Astrocyte (in vitro differentiated cells and primary cell): ENCODE measurements at places on chromosomes 4 and X. TPM values are rescaled to one million over a fixed set of nuclear protein-coding genes. Genes with fewer than 3 reads are reported as not detected.

MGAT4D gene
- not detected in 2 replicates for total RNA-seq

GRCh38 chrX:2819345-2820135 is 9.2 kb upstream of the GYG2 start:
- H3K4me1 ChIP-seq: no peaks in the 10 kb centered on the region
- DNase-seq: no peak
- H3K27me3 ChIP-seq: no peaks in the 10 kb centered on the region

CRMP1 gene
- total RNA-seq: 59.6 and 67.4 TPM in 2 replicates

DNA sequence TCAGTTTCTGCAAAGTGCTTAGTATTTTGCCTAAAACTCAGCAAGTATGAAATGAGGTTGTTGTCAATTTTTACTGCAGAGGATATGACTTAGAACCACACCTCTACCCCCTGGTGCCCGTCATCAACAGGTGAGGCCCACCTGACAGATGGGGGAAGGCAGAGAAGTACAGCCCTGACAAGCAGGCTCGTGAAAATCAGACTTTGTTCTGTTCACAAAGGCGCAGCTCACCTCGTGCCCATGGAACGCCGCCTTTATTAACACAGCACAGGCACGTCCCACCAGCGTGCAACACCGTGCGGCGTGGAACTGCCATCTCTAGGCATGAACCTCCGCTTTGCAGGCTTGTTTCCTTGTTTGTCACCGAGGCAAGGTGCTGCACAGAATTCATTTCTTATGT is 13.3 kb downstream of the CYP4V2 start:
- H3K4me1 ChIP-seq: no peaks in the 10 kb centered on the region
- no peaks in the 10 kb centered on the region for H3K36me3 ChIP-seq
- DNase-seq: no peak

DNA sequence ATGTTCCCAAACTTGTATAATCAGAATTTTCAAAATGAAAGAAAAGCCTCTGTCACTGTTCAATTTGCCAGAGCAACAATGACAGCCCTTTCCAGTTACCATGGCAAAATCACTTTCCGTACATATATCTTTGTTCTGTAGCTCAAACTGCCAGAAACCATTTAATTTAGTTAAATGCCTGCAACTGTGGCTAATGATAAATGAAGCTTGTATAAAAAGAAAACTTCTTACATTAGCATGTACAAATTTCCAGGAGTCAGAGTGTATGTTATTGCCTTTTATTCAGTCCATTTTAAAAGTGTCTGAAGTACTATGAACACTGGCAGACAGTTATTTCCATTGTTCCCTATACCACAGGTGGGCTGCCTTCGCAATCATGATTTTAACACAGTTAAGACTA is 30.3 kb downstream of the ARAP2 start:
- H3K27me3 ChIP-seq: no peaks in the 10 kb centered on the region
- H3K4me3 ChIP-seq: no peak overlapping the region
- DNase-seq: no peak
- no peak overlapping the region for H3K27ac ChIP-seq

DNA sequence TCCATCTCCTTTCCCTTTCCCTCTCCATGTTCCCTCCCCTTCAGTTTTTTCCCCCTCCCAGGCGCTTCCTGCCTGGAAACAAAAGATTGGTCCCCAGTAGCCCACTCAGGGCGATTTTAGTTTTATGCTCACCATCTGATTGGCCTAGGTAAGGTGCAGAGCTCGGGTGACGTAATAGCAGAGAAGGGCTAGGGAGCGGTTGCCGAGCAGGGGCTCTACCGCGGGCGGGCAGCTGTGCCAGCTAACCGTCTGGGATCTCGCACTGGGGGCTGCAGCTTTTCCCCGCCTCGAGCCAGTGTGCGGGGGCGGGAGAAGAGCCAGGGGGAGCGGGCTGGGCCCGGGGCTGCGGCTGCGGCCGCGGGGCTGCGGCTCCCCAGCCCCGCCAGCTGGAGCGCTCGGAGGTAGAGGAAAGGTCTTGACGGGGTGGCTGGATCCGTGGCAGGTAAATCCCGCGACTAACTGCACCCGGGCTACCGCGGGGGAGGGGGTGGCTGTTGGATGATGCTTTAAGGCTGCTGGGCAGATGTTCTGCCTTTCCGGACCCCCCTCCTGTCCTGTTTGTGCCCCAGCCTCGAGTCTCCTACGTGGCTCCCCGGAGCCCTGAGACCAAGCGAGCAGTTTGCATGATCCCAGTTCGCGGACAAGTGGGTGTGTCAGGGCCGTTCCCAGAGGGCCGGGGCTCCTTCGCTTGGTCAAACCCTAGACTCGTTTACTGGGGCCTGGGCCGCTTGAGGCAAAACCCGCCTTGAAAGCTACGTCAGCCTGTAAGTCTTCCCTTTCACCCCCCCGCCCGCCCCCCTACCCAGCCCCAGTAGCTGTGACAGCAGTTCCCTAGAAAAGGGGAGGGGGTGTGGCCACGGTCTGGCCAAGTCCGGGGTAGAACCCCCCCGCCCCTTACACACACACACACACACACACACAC is at the start of gene PAK3:
Gene PAK3 (plus strand): TSS at position 218 of the 922 bp plus-strand sequence. CDS start 26,913 bp downstream, outside the sequence.
- no peaks in the 10 kb centered on the region for H3K27me3 ChIP-seq
- peak within 1 kb of the TSS; percentile 78 for H3K4me3 ChIP-seq
- H3K27ac ChIP-seq: peak within 1 kb of the TSS; percentile 65
- DNase-seq: peak; percentile 90

DNA sequence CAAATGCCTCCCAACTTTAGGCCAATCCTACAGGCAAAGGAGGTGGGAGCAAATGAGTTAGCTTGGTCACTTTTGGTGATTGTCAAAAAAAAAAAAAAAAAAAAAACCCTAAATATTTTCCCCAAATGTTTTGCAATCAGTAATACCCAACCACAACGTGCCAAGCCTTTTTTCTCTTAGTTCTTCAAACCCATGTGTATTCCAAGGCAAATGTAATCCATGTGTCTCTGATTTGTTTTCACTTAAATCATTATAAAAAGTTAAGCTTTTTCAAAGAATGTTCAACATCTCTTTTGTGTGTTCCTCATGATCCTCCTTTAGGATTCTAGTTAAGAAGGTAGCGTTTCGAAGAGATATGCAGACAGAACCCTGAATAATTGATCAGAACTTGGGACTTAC is 328.4 kb downstream of the PAPSS1 start:
- H3K27me3 ChIP-seq: no peaks in the 10 kb centered on the region
- no peak overlapping the region for H3K4me3 ChIP-seq
- H3K4me1 ChIP-seq: no peaks in the 10 kb centered on the region

DNA sequence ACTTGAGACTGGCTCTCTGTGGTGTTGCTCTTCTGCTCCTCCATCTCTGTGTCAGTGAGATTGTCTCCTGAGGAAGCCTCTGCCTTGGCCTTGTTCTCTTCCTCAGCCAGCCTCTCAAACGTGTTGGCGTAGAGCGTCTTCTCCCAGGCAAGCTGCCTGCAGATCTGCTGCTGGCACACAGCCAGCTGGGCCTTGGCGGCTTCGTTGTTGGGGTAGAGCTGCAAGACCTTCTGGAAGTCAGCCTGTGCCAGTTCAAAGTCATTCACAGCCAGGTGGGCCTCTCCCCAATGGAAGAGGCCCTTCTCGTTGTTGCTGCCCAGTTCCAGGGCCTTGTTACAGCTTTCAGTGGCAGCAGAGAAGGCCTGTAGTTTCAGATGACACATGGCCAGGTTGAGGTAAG is 159.1 kb downstream of the NDST3 start:
- no peaks in the 10 kb centered on the region for H3K4me1 ChIP-seq
- H3K27me3 ChIP-seq: no peaks in the 10 kb centered on the region
- H3K4me3 ChIP-seq: no peak overlapping the region
